Left renal cortex interstitium (tissue), 4 donors: ENCODE measurements at places on chromosomes 3 and 15. TPM values are rescaled to one million over a fixed set of nuclear protein-coding genes. Genes with fewer than 3 reads are reported as not detected.

- no peak for DNase-seq
Observed at GRCh38 chr15:90495067-90495466, 34.7 kb upstream of the CRTC3 start.

GRCh38 chr3:196179380-196180308 is 31.6 kb downstream of the ZDHHC19 start:
- no peak for DNase-seq

DNA sequence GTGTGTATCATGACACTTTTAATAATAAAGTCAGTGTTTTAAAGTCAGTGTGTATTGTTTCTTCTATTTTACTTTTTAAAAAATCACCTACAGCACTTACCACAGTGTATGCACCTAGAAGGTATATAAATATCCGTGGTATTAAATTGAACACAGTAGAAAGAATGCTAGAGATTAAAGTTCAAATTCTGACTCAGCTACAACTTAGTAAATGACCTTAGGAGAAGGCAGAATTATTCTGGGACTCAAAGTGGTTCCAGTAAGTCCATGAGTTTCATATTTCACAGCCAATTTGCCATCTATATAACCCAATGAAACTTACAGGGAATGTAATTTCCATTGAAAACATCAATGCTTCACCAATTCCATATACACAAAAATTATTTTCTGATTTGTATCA is 52.7 kb upstream of the MAP4 start:
- DNase-seq = no peak

DNA sequence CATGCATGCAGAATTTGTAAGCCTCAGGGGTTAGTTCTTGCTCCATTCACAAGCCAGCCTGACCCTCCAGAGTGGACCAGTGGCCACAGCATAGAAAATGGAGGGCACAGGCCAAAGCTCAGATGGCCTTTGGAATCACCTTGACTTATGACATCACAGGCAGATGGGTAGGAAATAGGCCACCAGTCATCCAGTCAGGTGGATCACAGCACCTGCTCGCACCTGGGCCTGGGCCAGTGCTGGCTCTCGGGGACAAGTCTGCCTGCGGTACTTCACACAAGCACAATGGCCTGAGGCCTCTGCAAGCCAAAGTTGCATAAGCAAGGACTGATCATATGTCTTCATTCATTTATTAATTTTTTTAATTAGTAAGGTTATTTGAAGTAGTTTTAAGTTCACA is 39.3 kb downstream of the PPCDC start:
- DNase-seq = no peak

DNA sequence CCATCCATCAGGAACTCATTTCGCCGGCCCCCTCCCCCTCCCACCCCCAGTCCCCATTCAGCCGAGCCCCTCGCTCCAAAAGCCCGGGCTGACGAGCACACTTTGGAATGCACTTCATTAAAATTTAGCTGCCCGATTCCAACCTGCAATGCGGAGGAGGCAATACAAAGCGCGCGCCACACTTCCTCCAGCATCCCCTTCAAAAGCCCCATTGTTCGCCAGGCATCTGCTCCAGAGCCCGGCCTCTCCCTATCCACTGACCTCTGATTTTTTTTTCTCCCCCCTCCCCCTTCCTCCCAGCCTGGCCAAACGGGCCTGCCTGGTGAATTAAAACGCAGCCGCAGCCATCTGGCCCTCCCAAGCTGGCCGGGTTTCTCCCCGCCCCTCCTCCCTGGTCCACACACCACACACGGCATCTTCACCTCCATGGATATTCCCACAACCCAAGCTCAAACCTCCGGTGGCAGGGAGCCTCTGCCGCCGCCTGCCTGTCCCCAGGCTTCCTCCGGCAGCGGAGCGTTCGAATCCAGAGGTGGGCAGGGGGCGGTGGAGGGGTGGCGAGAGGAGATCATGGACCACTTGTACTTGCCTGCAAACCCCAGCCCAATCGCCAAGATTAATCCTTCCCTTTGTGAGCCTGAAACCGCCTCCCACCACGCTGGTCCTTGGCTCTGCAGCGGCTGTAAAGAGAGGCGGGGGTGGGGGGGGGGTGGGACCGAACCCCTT is 441.3 kb downstream of the MAGI1 start:
- no peak for DNase-seq

- no peak for DNase-seq
Observed at GRCh38 chr15:99546441-99547100, 19.2 kb upstream of the MEF2A start.

GRCh38 chr15:67000896-67001295 is 64.5 kb upstream of the SMAD3 start:
- no peak for DNase-seq

DNA sequence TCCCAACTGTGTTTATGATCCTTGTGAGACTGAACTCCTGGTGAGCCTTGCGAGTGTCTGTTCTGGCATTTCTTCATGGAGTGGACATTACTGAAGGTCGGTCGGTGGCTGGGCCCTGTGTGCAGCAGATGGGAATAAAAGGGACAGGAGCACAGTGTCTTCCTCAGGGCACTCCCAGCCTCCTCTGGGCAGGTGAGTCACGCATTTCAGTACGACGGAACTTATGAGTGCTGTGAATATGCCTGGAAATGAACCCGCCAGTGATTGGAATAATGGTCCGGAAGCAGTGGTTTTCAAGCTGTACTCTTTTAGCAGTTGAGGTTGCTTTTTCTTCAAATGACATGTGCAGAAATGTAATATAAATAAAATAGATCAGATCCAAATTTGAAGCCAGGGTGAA is 55.1 kb downstream of the LARS2 start:
- no peak for DNase-seq

- no peak for DNase-seq
Observed at GRCh38 chr15:60251300-60252070, 146.3 kb downstream of the ANXA2 start.

GRCh38 chr3:186540835-186541226 is 3.3 kb downstream of the CRYGS start:
- DNase-seq = no peak

DNA sequence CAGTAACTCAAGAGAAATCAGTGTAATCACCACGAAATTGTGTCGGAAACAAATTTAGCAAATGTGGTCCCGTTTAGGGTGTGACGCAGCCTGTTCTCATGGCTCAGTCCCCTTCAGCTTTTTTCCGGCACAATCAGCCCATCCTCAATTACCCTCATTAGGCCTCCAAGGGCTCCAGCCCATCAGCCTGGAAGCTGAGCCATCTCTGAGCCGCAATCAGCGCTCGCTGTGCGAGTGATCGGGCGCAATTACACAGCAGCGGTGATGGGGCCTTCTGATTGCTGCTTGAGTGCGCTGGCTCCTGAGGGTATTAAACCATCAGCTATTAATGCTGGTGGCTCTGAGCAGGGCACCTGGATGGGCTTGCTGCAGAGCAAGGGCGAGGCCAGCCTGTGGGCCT is 55.6 kb downstream of the PLXNA1 start:
- no peak for DNase-seq

- DNase-seq = peak; percentile 70
Observed at GRCh38 chr3:132317229-132317948, at the start of gene ACP3. TSS of gene ACP3 (plus strand) at chr3:132317407. CDS start at chr3:132317457, 50 bp downstream.

The AMOTL2 gene
- polyA plus RNA-seq = 71.1 TPM

The SPTSSB gene
- 4.5 TPM for polyA plus RNA-seq

The CPEB1 gene
- 1.8 TPM for polyA plus RNA-seq
